ENCODE measurements at places on chromosomes 11 and 22. TPM values are rescaled to one million over a fixed set of nuclear protein-coding genes. Genes with fewer than 3 reads are reported as not detected.

- DNase-seq = no peak
Measured at GRCh38 chr22:27682437-27682836, 119.1 kb downstream of the MN1 start.

DNA sequence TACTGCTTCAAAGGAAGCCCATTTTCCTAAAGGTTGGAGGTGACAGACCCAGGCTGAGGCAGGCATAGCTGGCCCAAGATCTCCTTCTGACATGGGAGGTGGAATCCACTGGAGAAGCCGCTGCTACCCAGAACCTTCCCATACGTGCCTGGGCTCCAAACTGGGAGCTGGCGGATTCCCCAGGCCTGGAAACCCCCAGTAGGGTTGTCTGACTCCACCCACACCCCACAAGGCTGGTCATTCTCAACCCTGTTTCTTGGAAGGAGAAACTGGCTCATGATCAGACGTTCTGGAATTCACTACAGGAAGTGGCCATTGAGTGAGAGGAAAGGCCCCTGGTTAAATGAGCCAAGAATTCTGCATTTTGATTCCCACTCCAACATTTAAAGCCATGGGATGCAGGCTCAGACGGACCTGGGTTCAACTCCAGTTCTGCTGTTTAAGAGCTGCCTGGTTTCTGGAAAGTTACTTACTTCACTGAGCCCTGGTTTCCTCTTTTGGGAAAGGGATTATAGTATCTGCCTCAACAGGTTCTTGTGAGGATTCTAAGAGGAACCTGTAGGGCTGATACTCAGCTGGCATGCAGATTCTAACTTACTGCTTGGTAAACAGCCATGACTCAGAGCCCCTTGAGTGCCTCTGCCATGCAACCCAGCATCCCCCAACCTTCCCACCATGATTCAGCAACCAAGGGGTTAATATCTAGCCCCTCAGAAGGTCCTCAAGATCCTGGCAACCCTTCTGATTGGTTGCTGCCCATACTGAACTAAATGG is 19.4 kb upstream of the TSKU start:
- no peak for DNase-seq

GRCh38 chr11:2202071-2202899 is 30.7 kb upstream of the TH start:
- peak; percentile 95 for DNase-seq

DNA sequence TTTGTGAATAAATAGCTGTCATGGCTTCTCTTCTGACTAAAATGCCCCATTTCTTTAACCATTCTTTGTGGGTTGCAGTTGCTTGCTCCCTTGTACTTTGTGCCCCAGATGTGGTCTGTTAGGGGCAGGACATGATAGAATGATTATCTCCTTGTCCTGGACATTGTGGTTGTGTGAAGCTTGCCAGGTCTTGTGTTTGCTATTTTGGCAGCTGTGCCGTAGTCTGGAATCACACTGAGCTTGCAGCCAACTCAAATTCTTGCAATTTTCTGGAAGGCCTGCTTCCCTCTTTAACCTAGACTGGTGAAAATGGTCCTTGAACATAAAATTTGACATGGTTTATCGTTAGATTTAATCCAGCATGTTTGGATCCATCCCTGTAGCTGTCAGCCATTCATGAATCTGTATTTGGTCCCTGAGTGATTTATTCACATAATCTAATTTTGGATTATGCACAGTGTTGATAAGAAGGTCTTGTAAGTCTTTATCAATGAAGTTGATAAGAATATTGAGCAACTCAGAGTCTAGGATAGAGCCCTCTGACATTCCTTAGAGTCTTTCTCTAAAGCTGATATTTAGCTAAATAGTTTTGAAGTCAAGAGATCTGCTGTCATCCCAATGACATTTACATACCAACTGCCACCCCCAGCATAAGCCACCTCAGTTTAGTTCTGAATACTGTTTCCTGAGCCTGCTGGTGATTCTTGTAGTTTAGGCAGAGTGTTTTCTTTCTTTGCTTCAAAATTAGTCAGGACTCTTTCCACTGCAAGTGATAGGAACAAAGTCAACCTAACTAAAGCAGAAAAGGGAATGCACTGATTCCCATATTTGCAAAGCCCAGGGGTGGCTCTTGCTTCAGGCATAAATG is 9.8 kb downstream of the SPON1 start:
- no peak for DNase-seq

DNA sequence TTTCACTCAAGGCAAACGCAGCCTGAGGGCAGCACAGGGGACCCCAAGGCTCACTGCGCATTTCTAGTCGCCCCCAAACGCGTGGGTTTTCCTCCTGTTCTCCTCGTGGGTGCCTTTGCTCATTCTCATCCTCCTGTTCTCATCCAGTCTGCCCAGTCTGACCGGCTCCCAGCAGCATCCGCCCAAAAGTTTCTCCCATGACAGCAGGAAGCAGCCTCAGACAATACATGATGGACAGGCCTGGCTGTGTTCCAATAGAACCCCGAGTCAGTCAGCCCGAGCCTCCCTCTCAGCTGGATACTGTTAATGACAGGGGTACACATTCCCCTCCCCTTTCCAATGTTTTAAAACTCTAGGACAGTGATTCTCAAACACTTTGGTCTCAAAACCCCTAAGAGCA is 22.5 kb upstream of the KRTAP5-7 start:
- peak; percentile 43 for DNase-seq

- DNase-seq = no peak
Measured at GRCh38 chr22:39631381-39632286, 61.1 kb downstream of the CACNA1I start.

DNA sequence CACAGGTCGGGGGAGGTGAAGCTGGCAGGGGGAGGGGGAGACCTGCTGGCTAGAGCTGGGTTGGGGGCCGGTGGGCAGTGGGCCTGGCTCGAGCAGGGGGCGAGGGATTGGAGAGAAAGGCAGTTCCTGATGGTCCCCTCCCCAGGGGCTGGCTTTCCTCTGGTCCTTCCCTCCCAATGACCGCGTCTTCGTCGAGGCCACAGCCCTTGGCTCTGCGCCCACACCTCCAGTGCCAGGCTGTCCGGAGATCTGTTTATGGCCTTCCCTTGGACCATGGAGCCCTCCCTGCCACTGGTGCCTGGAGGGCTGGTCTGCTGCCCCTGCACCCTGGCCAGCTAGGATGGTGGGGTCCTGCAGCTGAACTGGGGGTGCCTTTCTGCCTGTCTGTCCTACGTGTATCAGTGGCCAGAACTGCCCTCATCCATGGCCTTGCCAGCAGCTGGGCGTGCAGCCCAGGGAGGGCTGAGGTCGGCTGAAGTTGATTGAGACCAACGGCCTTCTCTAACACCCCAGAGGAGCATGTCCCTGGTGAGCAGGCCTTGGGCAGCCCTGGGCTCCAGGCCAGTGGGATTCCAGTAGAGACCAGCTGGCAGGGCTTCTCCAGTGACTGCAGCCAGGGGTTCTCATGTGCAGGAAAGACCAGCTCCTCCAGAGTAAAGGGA is 12.3 kb downstream of the TANGO2 start:
- DNase-seq = no peak

- no peak for DNase-seq
Measured at GRCh38 chr22:17712441-17712840, 61.8 kb downstream of the BID start.

- DNase-seq = no peak
Measured at GRCh38 chr22:21626735-21627469, 2.9 kb downstream of the YDJC start.

DNA sequence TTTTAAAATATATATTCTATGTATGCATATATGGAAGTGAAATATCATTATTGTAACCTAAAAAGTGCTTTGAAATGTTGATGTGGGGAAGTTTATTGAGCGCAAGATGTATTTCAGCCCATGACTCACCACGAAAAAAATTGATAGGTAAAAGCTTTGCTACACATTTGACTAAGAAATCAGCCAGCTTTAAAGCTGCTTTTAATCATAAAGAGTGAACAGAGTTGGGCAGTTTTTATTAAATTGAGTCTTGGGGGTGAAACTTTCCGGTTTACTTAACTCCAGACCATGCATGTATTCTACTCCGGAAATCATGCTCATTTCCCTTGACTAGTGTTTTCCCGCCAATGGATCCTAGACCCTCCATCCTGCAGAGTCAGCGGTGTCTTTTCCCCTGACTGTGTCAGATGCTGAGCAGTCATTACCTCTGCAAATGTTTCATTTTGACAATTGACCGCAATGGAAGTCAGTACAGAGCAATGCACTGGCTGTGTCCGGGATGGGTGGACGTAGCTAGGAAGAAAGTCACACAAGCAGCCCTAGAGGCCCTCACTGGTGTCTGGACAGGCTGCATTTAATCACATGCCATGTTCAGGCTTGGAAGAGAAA is 47.2 kb upstream of the MPEG1 start:
- no peak for DNase-seq

- no peak for DNase-seq
Measured at GRCh38 chr11:66154109-66154508, 84.0 kb downstream of the PACS1 start.

GRCh38 chr11:102709201-102709945 is 3.8 kb upstream of the MMP27 start:
- DNase-seq = no peak

- DNase-seq = peak; percentile 35
Measured at GRCh38 chr22:46378426-46379065, 43.0 kb downstream of the TRMU start.

DNA sequence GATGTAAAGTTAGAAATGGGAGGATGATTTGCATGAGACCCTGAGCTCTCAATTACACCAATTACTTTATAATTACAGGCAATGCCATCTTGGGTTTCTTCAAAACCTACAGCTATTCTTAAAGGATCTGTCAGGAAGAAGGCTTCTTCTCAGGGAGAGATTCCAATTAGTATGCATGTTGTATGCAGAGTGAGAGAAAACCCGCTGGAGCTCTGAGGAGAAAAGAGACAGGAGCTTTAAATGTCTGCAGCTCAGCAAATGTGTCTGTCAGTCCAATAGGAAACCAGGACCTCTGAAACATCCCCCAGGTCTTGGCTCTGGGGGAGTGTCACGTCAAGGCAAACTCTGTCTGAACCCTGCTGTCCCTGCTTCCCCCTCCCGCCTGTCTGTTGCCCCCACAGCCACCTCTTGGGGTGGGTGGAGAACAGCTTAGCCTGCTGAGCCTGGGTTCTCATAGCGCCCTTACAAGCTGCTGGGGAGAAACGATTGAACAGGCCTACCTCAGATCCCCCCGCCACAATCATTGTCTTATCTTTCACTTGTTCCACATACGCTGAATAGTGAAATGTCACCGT is 140.2 kb downstream of the SPATA19 start:
- DNase-seq = no peak

DNA sequence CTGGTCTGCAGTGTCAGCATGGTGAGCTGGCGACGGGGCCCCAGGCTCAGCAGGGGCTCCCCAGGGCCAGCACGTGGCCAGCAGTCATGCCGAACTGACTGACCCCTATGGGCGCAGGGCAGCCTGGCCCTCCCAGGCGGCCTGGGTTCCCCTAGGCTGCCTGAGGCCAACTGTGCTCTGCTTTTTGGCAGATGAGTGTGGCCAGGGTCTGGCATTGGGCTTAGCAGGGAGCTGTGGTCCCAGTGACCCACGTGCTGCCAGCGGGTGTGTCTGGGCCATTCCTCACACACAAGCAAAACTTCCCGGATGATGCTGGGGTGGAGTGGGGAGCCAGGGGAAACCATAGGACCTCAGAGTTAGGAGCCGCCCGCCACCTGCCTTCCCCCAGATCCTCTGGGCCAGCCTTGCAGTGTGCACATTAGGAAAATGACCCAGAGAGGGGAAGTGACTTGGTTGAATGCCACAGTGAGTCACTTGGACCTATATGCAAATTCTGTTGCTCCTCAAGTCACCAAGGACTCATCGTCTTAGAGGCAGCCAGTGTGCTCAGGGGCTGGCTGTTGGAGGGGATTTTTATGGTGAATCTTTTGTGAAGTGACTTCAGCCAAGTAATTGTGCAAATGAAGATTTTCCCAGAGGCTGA is 6.5 kb downstream of the ADORA2A start:
- DNase-seq = no peak

DNA sequence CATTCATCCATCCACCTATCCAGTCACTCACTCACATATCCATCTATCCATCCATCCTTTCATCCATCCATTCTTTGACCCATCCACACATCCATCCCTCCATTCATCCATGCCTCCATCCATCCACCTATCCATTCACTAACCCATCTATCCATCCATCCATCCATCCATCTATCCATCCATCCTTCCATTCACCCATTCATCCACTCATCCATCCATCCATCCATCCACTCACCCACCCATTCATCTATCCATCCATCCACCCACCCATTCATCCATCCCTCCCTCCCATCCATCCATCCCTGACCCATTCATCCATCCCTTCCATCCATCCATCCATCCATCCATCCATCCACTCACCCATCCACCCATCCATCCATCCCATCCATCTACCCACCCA is 4.9 kb upstream of the MUC2 start:
- no peak for DNase-seq

DNA sequence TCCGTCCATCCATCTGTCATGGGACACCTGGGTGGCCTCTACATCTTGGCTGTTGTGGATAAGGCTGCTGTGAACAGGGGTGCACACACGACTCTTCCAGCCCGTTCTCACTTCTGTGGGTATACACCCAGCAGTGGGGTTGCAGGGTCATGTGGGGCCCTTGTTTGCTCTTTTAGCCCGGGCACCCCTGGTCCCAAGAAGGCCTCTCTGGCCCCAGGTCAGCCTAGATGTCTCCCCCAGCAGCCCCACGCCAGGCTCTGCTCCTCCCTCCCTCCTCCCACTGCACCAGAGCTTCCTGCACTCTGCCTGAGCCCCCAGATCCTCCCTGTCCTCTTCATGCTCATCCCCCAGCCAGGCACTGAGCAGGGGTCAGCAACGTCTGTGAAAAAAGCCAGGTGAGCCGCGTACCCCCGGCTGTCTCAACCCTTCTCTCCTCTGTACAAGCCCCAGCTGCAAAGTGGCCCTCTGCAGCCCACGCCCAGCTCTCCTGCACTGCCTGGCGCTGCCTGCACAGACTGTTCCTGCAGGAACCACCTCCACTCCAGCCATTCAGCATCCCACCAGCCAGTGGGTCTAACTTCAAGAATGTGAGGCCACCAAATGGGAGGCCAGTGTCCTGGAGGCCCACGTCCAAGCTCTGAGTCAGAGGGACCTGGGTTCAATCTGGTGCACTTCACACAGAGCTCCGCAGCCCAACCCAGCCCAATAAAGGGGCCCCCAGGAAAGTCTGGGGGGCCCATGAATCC is 1508.9 kb downstream of the BRD1 start:
- DNase-seq = no peak

DNA sequence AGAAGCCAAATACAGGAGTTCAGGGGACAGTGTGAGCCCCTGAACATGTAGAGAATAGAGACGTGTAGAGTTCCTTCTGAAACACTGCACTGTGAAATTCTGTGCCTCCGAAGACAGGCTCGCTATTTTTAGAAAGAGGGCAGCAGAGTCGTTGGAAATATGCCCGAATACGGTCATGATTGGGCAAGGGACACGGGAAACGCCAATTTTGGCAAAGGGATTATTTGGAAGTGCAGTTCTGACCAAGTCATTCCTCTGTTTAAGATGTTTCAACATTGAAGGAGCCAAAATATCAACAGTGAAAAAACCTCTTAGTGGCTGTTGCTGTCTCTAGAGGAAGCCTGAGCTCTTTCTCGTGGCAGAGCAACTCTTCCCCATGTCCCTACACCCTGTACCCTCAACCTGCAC is 9.5 kb upstream of the CBX6 start:
- DNase-seq = no peak

Gene ALG8
- total RNA-seq = 37.2 TPM

Gene OR5T1
- not detected for total RNA-seq

Gene DEFB131B
- total RNA-seq = not detected

Gene CHRM1
- not detected for total RNA-seq

Gene ADM2
- 4.2 TPM for total RNA-seq

Gene OR6A2
- 0.08 TPM for total RNA-seq

Gene UCP3
- total RNA-seq = 0.76 TPM

Data from HT-29 (cell line).